GM12865 (cell line): ENCODE measurements at places on chromosomes 12 and 14.
A peak's percentile ranks its signal among the peaks of the same experiment; 100 is the strongest.

GRCh38 chr12:98403936-98404335, 111.5 kb upstream of the TMPO start:
- peak; percentile 7 for DNase-seq

- DNase-seq, result peak; percentile 39
Measured at GRCh38 chr14:71117839-71118743, 210.8 kb downstream of the PCNX1 start.

DNA sequence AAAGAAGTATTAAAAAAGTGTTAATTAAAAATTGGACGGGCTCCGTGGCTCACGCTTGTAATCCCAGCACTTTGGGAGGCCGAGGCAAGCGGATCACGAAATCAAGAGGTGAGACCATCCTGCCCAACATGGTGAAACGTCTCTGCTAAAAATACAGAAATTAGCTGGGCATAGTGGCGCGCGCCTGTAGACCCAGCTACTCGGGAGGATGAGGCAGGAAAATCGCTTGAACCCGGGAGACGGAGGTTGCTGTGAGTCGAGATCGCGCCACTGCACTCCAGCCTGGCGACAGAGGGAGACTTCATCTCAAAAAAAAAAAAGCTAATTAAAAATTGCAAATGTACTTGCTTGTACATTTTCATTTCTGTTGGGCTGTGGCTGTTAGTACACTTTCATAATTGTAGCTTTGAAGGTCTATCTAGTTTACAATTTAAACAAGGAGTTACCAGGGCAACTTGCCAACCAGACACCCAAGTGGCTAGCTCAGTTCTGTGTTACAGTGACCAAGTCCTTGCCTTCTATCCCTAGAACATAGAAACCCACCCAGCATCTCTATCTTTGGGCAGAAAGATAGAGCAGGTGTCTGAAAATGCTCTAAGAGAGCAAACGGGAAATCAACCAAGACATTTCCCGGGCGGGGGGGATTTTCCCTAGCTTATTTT, 1.2 kb downstream of the COA8 start:
- peak; percentile 43 for DNase-seq

- DNase-seq, result no peak
Measured at GRCh38 chr12:570435-570920, 92.8 kb downstream of the NINJ2 start.

- no peak for DNase-seq
Measured at GRCh38 chr12:110922652-110923051, 2.3 kb upstream of the MYL2 start.

DNA sequence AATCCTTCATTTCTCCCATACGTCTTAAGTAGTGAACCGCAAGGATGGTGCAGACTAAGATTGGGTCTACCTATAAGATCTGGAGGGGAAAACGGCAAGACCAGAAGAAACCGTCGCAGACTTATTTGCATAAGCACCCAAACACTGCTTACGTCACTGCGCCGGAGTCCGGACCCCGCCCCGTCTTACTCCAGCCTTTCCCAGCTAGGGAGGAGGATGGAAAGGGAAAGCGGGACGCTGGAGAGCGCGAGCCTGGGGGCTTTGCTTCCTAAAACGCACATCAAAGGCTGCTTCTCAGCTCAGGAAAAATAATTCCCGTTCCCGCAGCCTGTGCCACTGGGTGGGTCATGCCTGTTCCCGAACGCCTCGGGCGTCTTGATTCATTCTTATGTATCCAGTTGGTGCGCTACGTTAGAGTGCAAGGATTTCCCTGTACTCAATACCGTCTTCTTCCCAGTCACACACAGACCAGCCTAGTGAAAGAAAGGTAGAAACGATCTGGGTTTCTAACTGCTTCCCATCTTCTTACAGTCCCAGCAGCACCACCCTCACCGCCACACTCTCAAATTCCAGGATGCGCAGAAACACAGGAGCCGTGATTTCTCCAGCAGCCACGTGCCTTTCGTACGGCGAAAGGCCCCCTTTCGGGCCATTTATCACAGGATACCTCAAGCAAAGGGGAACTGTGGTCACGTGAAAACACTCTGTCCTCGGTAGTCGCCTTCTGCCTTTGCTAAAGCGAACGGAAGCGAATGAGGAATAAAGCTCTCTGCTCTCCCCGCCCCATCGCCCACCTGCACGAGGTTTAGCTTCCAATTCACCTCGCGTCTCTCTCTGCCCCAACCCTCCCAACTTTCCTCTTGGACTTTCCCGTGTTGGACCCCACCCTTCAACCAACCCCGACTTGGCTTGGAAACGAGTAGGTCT, 1.1 kb downstream of the SLC6A15 start:
- no peak for DNase-seq

- DNase-seq, result peak; percentile 57
Measured at GRCh38 chr12:12562016-12562483, 613 bp downstream of the DUSP16 start.

GRCh38 chr12:41512497-41512896, 324.4 kb downstream of the PDZRN4 start:
- no peak for DNase-seq

DNA sequence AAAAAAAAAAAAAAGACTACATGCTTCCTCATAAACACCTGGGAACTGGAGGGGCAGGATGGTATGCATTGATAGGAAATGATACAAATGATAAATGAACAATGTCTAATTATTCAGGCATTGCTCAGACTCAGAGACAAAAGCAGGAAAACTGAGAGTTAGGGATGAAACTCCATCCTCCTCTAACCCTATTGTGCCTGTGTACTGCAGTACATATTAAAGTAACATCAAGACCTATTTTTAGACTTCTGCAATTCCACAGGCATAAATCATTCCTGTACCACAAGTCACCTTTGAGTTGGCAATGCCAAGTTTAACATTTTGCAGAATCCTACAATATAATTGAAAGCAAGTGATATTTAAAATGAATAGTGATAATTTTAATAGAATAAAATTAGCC, 156.5 kb upstream of the USP15 start:
- no peak for DNase-seq

DNA sequence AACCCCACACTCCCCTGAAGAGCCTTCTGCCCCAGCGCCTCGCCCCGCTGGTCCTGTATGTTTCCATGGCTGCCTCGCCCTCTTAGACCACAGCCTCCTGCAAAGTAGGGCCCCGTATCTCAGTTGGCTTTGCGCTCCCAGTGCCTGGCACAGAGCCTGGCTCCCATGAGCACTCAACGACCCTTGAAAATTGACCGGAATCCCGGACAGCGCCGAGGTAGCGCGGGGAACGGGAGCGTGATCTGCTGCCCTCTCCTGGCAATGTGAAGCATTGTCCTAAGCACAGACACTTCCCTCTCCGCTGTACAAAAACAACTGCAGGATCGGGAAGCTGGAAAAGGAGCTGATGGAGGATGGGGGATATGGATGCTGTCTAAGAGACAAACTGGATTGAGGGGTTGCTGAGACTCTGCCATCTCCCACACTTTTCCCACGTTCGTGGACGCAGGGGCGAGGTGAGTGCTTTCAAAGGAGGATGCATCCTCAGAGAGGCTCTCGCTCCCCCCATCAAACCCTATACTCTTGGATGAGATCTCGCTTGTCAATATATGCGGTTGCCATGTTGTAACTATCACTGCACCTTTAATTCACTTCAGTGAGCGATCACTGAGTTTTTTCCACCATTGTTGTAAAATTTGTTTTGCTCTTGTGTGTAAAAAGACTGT, 10.7 kb upstream of the FKBP4 start:
- DNase-seq, result peak; percentile 38
